Frontal cortex (tissue), 4 donors: ENCODE measurements at places on chromosomes 12 and 14. TPM values are rescaled to one million over a fixed set of nuclear protein-coding genes. Genes with fewer than 3 reads are reported as not detected.

DNA sequence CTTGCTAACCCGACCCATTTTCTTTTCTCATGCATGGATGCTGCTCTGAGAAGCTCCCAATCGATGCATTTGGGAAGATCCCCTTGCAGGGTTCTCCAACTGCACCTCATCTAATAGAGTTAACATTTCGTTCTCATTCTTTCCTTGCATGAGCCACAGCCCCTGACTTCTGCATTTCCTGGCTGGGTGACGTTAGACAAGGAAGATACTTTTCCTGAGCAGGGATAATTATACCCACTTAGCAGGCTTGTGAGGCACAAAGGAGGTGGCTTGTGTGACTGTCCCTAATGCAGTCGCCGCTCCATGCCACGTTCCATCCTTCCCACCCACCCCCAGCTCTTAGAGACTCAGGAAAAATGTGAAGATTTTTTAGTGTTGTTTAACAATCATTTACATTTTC, 195.1 kb downstream of the CHST11 start:
- no peak for DNase-seq

- DNase-seq, result no peak
These were observed 566.5 kb downstream of the LRFN5 start for GRCh38 chr14:42173206-42173605.

DNA sequence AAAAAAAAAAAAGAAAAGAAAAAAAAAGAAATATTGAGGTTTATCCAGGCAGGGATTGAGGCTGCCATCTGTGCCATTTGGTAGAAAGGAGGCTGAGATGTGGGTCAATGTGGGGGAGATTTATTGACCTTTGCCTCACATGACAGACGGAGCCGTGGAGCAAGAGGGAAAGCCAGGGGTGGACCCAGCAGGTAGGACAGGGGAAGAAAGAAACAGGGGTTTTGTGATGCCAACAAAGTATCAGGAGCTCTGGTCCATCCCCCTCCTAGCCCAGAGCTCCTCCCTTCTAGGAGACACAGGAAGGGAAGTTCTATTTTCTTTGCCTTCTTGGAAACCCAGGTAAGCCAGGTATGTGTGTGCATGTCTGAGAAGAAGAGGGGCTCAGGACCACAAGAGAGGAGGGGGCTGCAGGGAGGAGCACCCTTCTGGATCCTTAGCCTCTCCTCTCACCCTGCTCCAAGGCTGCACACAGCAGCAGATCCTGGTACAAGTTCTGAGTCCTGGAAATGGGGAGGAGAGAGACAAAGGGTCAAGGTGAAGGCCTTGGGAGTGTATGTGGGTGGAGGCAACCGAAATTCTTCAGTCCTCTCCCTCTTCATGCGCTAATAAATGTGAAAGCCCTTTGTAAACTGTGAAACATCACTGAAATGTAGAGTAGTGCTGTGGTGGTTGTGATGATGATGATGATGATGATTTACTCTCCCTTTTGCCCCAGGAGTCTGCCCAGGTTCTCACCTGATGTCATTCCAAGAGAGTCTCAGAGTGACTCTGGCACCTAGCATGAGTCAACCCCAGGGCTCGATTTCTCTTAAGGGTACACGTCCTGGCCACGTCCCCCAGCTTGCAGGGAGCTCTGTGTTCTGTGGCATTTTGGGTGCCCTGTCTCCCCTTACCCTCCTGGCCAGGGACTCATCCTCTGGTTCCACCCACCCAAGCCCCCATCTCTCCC, 26.3 kb downstream of the ZFP36L1 start:
- no peak for DNase-seq

GRCh38 chr14:88063811-88064210, 58.9 kb downstream of the GPR65 start:
- no peak for DNase-seq

GRCh38 chr12:106581543-106582248, 1.1 kb upstream of the RFX4 start:
- peak; percentile 41 for DNase-seq

Gene NEUROD4
- 2.9 TPM for total RNA-seq

DNA sequence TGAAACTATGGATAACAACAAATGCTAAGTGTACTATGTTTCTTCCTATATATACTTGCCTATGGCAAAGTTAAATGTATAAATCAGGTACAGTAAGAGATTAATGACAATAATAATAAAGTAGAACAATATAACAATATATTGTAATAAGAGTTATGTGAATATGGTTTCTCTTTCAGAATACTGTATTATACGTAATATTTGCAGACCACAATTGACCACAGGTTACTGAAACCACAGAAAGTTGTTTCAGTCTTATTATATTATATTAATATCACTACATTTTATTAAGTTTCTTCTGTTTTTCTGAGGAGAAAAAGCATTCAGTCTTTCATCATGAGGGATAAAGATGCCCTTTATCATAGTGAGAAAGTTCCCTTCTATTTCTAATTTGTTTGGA, 131.2 kb downstream of the EML1 start:
- DNase-seq, result no peak

Gene CDC42BPB
- 64.0 TPM for total RNA-seq

DNA sequence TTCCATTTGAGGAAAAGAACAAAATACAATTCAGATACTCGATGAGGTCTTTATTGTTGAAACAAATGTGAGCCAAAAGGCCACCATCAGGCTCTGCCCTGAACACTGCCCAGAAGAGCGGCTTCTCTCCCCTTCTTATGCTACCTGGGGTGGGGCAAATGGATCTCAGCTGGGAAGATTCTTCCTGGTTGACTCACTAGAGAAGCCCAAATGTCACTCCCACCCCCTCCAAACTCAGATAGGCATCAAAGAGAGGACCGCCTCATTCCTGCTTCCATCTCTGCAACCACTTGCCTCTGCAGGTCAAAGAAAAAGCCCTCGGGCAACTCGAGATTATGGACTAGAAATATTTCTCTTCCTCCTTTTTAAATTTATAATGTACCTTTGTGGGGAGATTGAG, 55.8 kb downstream of the TBX3 start:
- no peak for DNase-seq

Gene BHLHE41
- total RNA-seq, result 0.41 TPM

GRCh38 chr14:76695263-76695920, 65.9 kb upstream of the VASH1 start:
- DNase-seq, result no peak

Gene ITGA7
- total RNA-seq, result 3.7 TPM
